GM12892 (cell line): ENCODE measurements at places on chromosomes 2 and 18.

GRCh38 chr2:44778671-44779476 lies 162.6 kb upstream of the SIX3 start:
- DNase-seq, result peak; percentile 80

GRCh38 chr2:5766056-5766455 lies 73.9 kb downstream of the SOX11 start:
- DNase-seq, result no peak

DNA sequence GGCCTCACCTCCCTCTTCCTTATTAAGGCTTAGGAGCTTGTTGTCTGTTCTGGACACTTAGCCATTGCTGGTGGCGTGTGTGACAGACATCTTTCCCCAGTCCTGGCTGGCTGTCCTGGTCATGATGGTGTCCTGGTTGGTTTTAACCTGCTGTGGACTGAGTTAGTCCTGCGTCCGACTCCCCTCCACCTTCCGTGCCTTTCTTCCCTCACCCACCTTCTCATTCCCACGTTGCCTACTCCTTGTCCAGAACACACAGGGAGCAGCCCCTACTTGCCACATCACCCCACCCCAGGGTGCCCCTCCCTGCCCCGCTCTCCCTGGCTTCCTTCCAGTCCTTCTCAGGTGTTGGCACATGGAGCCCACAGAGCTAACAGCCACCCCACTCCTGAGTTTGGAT lies 9.5 kb downstream of the ANO7 start:
- DNase-seq, result no peak

- DNase-seq, result no peak
Observed at GRCh38 chr18:45626330-45627203, 11.3 kb downstream of the SLC14A2 start.

DNA sequence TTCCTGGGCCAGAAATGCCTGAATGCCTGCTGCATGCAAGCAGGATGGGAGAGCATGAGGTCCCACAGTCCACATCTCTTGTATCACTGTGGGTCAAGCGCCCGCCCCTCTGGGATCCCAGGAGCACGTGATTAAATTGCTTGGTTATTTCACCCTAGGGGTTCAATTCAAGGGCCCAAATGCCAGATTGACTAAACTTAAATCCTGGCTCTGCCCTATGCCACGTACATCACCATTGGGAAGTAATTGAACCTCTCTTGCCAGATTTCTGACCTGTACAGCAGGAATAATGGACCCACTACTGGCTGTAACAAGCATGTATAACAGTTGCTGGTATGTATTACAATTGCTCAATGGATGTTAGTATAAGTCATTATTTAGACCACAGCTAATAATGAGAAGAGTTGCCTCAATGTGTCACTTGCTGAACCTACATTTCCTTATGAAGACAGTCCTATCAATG lies 19.9 kb downstream of the FHL2 start:
- DNase-seq, result no peak

DNA sequence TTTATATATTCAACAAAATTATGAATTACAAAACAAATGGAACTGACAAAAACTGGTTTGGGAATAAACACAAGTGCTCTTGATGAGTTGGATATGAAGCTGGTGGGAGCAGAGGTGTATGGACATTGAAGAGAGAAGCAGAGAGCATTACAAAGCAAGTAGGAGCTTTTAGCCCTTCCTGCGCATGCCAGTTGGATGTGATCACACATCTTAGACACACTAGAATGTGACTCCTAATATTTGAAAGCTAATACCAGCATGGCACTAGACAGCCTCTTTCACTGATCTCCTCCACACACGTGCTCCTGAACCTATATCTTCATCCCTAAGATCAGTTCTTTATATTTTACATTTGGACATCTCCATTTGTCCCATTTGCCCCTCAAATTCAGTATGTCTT lies 298.1 kb downstream of the MTX2 start:
- DNase-seq, result no peak

DNA sequence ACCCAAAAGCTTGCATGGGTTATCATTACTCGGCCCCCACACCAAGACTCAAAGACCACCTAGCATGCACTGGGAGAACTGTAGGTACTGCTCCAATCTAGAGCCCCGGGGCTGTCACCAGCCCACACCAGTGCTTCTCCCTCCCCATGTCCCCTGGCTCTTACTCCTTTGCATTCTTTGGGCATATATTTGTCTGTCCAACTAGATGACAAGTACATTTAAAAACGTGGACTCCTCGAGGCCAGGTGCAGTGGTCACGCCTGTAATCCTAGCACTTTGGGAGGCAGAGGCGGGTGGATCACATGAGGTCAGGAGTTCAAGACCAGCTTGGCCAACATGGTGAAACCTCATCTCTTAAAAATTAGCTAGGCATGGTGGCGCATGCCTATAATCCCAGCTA lies 7.8 kb downstream of the AFG3L2 start:
- DNase-seq, result no peak
